Fibroblast of lung (primary cell): ENCODE measurements at places on chromosomes 11 and 22.
A peak's percentile ranks its signal among the peaks of the same experiment; 100 is the strongest.

- no peak for DNase-seq
Observed at GRCh38 chr11:64092111-64092760, 56.5 kb downstream of the FLRT1 start.

GRCh38 chr11:22179626-22180025, 13.3 kb upstream of the ANO5 start:
- DNase-seq = no peak

DNA sequence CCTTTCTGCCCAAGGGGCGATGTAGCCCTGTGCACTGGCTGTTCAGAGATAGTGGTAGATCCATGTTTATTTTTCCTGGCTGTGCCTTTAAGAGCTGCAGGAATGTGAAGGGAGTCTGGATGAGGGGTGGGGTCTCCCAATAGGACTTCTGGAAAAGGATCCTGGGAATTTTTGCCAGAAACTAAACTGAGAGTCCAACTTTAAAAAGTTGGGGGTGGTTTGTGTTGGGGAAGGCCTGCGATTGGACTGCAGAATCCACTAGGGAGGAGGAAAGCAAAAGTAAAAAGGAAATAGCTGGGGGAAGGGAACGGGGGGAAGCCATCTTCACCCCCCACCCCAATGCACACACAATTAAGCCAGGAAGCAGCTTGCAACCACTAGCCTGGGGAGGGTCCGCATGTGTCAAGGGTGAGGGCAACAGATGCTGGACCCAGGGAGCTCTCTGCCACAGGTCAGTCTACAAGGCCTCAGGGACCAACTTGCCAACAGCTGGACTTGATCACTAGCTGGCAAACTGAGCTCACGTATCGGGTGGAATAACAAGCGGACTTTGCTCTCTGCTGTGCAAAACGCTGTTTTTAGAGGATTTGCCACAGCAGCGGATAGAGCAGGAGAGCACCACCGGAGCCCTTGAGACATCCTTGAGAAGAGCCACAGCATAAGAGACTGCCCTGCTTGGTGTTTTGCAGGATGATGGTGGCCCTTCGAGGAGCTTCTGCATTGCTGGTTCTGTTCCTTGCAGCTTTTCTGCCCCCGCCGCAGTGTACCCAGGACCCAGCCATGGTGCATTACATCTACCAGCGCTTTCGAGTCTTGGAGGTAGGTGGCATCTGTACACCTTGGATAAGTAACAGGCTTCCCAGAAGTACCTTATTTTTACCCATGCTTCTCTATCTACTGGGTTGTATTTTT, at the start of gene OLFML1:
TSS of gene OLFML1 (plus strand) at position 321 of the 912 bp plus-strand sequence. CDS start at position 691, 370 bp downstream.
- DNase-seq = peak; percentile 61

DNA sequence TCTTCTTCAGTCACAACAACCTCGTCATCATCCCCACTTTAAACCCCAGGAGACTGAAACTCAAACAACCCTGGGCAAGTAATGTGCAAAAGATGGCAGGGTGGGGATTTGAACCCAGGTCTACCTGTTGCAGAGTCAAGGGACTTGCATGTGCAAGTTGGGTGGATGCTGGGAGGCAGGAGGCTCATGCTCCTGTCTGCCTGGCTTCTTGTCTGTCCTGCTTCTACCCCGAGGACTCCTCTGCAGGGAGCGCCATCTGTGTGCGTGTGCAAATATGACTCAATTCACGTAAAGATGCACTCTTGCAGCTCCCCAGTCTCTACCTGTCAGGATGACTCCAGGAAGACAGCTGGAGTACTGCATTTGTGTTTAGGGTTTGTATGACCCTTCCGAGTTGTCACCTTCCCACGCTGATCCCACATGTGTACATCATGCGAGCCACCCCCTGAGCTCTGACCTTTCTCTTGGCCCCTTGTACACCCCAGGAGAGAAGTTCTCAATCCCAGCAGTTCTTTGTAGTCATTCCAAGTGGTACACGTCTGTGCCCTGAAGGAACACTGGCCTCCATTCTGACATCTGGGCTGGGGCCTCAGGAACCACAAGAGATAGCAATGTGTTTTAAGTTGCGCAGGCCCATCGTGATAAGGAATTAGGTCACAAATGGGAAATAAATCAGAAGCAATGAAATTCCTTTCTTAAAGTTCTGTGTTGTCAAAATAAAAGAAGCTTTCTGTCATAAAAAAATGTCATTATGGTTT, 95.7 kb downstream of the CWC15 start:
- no peak for DNase-seq

DNA sequence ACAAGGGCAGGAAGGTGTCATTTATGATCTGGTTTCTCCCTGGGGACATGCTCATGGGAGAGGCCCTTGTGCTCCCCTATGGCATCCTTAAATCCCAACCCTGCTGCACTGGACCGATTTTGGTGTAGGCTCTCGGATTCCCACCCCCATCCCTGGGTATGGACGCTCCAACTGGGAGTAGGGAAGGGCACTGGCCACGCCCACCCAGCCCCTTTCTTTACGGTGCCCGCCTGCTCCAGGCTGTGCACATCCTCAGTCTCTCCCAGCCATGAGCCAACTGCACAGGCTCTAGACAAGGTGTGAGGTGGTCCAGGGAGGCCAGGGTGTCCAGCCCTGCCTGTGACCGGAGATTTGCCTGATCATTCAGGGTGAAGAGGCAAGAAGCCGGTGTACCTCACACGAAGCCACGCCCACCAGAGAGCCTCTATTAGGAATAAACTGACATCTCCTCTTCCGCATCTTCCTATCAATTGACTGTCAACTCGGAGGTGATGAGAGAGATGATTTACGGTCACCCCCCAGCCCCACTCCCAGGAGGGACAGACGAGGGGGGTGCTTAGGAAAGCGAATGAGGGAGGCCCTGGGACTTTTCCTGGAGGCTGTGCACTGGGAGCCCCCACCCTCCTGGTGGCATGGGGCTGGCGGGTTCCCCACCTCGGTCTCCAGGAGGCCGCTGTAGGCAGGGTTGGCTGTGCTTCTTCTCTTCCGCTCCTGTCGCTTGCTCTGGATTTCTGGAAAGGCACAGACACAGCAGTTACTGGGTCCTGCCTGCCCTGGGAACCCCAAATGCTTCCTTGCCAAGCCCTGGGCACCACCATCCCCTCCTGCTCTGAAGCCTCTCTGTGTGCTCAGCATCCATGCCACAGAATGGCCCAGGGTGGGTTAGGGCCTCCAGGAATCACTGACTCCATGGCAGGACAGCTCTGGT, 116.7 kb downstream of the PHF21B start:
- DNase-seq = no peak

DNA sequence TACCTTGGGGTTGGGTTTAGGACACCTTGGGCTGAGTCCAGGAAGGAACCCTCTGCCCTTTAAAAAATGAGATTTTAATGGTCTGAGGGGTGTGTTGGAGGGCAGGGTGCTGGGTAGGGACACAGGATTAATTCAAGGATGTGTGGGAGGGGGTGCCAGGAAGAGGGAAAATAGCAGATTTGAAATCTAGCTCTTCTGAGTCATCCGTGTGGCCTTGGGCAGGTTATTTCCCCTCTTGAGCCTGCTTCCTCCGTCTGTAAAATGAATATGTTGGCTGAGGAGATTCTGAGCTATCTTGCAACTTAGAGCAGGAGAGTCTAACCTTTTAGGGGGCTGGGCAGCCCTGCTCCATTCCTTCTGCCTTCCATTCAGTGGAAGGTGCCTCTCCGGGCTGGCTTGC, 3.0 kb downstream of the TSPAN18 start:
- DNase-seq = no peak

- DNase-seq = peak; percentile 80
Observed at GRCh38 chr22:26585104-26585790, 4.7 kb downstream of the TPST2 start.
